Stimulated activated CD8-positive, alpha-beta memory T cell treated with anti-CD3 and anti-CD28 coated beads, Interleukin-15, amount 100 ng/mL, for 1 hour (primary cell): ENCODE measurements at places on chromosomes 3 and 15.

DNA sequence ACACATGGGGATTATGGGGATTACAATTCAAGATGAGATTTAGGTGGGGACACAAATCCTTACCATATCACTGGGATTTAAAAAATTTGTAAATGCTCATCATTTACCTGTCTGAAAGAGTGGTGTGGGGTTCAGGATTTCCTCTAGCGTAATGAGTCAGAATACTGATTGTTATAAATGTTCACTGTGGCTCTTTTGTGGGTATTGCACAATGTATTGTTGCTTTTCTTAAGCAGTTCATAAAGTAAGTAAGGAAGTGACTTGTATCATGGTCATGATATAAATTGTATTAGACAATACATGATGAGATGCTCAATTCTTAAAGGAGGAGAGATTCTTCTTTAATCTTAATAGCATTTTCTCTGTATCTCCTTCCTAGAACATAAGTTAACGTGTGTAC lies 262.1 kb downstream of the CNTN4 start:
- DNase-seq = no peak

- no peak for DNase-seq
These were observed 8.4 kb downstream of the TMEM43 start for GRCh38 chr3:14133188-14133800.

GRCh38 chr15:78059110-78059839 lies 18.2 kb downstream of the TBC1D2B start:
- DNase-seq = no peak

DNA sequence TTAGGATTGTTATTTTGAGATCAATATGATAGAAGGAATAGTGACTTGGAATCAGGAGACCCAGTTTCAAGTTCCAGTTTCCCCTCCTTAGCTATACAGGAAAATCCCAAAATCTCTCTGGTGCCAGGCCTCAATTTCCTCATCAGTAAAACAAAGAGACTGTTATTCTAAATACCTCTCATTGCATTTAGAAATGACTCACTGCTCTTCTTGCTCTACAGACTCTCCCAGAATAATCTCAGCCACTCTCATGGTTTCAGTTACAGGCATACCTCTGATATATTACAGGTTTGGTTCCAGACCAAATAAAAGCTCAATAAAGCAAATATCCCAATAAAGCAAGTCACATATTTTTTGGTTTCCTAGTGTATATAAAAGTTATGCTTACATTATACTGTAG lies 28.3 kb downstream of the IMPG2 start:
- DNase-seq = no peak

GRCh38 chr3:172982736-172983364 lies 158.2 kb downstream of the SPATA16 start:
- DNase-seq = no peak
